ENCODE measurements at places on chromosomes 2 and 18. TPM values are rescaled to one million over a fixed set of nuclear protein-coding genes. Genes with fewer than 3 reads are reported as not detected.

The TET3 gene
- total RNA-seq, result 2.9 TPM

The SERPINB10 gene
- not detected for total RNA-seq

The MC5R gene
- total RNA-seq, result not detected

The NOL4 gene
- total RNA-seq, result not detected

The UCN gene
- not detected for total RNA-seq

The SEMA4F gene
- 15.6 TPM for total RNA-seq

The INO80B gene
- 10.9 TPM for total RNA-seq

The OLA1 gene
- 73.9 TPM for total RNA-seq

The GPAT2 gene
- 1.0 TPM for total RNA-seq

The IL36B gene
- total RNA-seq, result not detected

The UBE2E3 gene
- total RNA-seq, result 171 TPM

The MROH2A gene
- not detected for total RNA-seq

The RGPD4 gene
- not detected for total RNA-seq

The DSG1 gene
- total RNA-seq, result not detected

The UGT1A3 gene
- not detected for total RNA-seq

The SCN9A gene
- total RNA-seq, result 8.3 TPM

The SPC25 gene
- 3.7 TPM for total RNA-seq

All from GM23248 (cell line).